MV-4-11 (cell line): ENCODE measurements at places on chromosomes 1 and 21.

DNA sequence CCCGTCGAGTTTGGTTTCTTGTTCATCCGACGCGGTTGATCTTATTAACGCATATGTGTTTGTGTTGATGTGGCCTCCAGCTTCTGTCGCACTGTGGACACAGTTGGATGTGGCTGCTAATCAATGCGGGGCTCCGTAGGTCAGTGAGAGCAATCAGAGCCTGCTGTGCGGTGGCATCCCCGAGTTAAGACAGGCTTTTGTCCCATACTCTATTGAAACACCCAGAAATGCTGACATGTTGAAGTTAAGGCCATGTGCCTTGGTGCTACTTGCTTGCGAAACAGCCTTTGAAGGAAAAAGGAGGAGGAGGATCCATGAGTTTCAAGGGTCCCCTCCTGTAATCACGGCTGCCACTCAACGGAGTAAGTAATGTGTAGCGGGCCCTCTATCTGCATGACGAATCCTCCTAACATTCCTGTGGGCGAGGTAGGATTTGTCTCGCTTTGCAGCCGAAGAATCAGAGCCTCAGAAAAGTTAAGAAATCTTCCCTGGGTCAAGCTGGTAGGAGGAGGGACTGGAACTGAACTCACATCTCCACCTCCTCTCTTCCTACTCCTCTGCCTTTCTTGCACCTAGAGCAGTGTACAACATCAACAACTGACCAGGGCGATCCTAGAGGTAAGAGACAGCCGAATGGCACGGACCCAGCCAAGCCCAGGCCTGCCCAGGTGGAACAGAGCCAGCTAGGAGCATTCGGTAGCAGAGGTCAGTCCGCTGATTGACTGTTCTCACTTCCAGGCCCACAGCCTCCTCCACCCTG is 19.5 kb downstream of the PDE9A start:
- DNase-seq: peak; percentile 14

GRCh38 chr1:158248118-158248517 is 6.1 kb upstream of the CD1A start:
- peak; percentile 97 for DNase-seq

- no peak for DNase-seq
These were observed 10.1 kb downstream of the SLC44A5 start for GRCh38 chr1:75600781-75601180.

GRCh38 chr1:195193134-195193533 is 1415.1 kb downstream of the KCNT2 start:
- no peak for DNase-seq

GRCh38 chr1:11214698-11215380 is 25.7 kb downstream of the ANGPTL7 start:
- no peak for DNase-seq
